ENCODE measurements at places on chromosomes 16 and 17.

DNA sequence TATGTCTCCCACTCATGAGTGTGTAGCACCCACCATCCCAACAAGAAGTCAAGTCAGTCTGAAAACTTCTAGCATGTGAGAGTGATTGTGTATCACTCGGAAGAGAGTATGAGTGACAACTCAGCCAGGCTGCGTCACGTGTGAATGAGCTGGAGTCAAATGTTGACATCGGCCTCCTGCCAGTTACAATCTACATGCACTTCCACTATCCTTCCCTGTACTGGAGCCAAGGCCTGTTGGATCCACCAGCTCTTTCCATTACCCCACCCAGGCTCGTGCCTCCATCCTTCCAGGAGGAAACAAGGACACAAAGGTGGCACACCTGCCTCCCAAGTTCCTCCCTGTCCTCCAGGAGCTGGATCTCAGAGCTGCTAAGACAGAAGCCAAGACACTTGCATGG is 64.5 kb downstream of the ASIC2 start:
- DNase-seq, result no peak
- H3K27ac ChIP-seq, result no peak overlapping the region
- no peaks in the 10 kb centered on the region for H3K27me3 ChIP-seq
- H3K36me3 ChIP-seq, result no peaks in the 10 kb centered on the region

DNA sequence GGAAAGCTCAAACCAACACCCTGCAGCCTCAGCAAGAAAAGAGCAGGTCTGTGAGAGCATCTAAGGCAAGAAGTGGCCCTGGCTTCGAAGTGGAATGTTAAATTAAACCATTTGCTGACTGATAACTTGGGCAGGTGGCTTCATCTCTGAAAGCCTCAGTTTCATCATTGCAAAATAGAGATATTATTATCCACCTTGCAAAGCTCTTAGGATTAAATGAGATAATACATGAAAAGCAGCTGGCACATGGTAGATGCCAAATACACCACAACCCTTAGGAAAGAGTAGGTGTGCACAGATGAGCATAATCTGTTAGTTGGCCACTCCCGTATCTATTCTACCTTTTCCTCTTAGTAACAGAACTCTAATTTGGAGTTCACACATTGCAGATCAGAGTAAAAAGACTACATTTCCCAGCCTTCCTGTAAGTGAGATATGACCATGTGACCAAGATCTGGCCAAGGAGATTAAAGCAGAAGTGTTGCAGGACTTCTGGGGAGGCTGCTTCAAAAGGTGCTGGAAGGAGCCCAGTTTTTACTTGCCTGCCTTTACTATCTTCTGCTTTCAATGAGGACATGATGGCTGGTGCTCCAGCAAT is 288.7 kb downstream of the SOX9 start:
- no peak overlapping the region for H3K27ac ChIP-seq
- H3K27me3 ChIP-seq, result no peaks in the 10 kb centered on the region
- H3K36me3 ChIP-seq, result no peaks in the 10 kb centered on the region
- H3K4me1 ChIP-seq, result no peaks in the 10 kb centered on the region
- H3K4me3 ChIP-seq, result no peak overlapping the region

DNA sequence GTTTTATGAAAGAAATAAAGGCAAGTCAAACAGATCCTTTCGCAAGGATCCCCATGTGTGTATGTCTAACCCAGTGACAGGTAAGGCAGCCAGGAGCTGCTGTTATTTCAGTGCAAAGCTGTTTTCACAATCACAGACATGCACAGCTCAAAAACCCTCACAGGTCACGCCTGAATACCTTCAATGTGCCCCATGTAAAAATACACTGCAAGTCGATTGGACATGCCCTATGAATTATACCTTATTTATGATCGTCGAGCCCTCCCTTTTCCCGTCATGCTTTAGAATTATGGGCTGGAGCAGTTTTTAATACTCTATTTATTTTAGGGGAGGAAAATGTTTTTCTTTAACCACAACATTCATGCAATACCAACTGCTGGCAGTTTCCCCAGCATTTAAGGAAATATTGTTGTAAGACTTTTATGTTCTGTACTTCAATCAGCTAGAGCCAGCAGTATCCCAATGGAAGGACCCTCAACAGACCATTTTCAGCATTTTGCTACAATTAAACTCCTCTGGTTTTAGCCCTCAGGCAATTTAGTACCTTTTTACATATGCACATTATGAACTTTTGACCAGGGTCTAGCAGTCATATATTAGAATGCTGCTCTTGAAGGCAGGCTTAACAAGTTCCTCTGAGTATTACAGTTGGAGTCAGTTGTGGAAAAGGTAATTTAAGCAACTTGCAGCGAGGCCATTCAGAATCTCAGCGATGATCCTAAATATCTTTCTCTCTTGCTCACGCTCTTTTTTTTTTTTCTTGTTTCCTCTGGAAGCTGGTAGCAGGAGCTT is 362.2 kb downstream of the WWOX start:
- H3K4me3 ChIP-seq, result no peak overlapping the region
- H3K4me1 ChIP-seq, result no peaks in the 10 kb centered on the region
- DNase-seq, result no peak

DNA sequence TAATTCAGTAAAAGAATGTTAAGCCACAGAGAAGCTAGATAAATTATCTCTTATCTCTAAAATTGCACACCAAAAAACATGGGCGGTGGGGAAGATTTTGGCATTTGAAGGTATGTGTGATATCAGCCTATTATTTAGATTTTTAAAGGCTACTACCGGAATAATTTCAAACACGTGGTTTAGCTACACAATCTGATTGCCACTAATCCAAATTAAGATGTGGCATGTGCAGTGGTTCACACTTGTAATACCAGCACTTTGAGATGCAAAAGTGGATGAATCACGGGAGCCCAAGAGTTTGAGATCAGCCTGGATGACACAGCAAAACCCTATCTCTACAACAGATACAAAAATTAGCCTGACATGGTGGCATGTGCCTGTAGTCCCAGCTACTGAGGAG is 584.5 kb downstream of the HS3ST4 start:
- H3K4me1 ChIP-seq, result no peaks in the 10 kb centered on the region
- DNase-seq, result no peak
- no peak overlapping the region for H3K27ac ChIP-seq
- peaks cover 6% of the 10 kb centered on the region for H3K27me3 ChIP-seq
- H3K36me3 ChIP-seq, result no peaks in the 10 kb centered on the region

DNA sequence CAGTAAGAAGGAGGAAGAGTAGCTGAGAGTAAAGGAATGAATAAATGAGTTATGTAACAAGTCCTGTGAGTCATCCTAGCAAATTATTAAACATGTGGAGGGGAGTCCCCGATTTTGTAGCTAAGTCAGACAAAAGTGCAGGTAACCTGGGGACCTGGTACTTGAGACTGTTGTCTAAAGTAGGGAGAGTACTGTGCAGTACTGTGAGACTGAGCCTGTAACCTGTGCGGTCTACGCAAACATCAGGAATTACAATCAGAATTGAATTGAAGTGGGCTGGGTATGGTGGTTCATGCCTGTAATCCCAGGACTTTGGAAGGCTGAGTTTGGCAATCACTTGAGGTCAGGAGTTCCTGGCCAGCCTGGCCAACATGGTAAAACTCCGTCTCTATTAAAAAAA is 35.7 kb downstream of the IKZF3 start:
- no peaks in the 10 kb centered on the region for H3K27me3 ChIP-seq
- peaks cover 64% of the 10 kb centered on the region for H3K36me3 ChIP-seq
- peaks cover 11% of the 10 kb centered on the region for H3K4me1 ChIP-seq

DNA sequence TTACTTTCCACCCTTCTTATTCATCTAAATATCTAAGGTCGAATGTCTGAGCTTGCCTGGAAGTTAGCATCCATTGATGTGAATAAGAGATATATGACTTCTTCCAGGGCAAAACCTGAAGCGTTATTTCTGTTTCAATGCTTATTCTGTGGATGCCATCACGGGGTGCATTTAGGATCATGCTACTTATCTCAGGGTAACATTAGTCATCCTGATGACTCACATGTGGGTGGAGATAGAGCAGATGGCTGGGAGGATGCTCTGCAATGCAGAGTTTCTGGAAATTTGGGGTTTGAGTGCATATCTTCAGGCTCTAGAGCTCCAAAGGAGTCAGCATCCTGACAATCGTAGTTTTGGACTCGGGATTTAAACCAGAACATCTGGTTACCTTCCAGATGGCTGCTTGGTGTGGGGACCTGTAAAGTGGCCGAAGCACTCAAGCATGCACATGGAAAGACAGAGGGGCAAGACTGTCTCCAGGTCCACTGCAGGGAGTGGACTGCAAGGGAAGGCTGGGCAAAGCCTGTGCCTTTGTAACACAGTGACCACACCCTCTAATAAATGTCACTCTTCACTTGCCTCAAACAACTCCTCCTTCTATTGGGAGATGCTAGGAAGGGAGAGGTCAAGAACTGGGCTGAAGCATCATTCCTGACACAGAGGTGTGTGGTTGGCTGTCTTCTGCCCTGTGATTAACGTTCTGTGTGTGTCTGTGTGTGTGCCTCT is 175.2 kb upstream of the SALL1 start:
- no peaks in the 10 kb centered on the region for H3K4me1 ChIP-seq
- no peak overlapping the region for H3K27ac ChIP-seq
- no peaks in the 10 kb centered on the region for H3K27me3 ChIP-seq
- no peak overlapping the region for H3K4me3 ChIP-seq
- no peaks in the 10 kb centered on the region for H3K36me3 ChIP-seq
- no peak for DNase-seq

DNA sequence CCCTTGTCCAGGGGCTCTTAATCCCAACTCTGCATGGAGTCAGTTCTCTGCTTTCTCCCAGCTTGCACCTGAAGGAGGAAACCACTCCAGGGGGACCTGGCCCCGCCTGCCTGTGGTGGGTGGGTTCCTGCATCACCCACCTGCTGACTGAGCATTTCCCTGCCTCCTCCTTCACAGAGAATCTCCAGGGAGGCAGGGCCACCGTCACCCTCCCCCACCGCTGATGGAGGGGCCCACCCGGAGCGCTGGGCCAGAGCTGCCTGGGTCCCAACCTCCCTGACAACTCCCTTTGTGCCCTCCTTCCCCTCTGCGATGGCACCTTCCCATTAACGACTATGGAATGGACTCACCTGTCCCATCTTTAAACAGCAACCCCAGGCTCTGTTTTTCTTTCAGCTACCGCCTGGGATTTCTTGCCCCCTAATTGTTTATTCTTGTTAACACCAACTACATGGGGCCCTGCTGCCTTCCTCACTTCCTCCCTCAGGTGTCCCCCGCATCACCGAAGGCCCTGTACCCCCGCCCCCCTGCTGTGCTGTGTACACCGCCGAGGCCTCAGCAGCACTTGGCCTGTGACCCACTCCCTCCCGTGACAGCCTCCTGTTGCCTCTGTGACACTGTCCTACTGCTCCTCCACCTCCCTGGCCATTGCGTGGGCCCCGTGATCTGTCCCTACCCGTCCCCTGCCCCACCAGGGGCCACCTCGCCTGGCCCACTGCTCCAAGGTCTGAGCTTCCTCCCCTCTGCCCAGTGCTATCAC is 842 bp upstream of the TEDC2 start:
- H3K27ac ChIP-seq, result peak overlapping the region; percentile 92
- no peak for DNase-seq
- peaks cover 18% of the 10 kb centered on the region for H3K4me1 ChIP-seq

DNA sequence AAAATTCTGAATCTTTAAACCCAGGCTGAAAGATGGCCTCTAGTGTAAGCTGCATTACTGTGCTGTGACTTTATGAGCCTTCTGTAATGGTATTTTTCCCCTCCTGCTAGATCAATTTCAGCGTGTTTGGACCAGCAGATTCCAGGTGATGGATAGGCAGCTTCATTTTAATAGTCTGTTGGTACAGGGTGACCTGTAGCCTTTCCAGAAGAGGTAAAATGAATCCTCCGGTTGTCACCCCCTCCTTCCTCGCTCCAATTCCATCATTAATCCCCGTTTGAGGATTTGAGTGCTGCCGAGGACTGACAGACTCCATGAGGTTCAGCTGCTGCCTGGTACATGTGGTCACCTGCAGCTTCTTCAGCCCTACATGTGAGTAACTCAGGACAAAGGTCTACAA is 48.9 kb downstream of the MYH3 start:
- no peaks in the 10 kb centered on the region for H3K27me3 ChIP-seq
- no peak overlapping the region for H3K4me3 ChIP-seq
- no peaks in the 10 kb centered on the region for H3K4me1 ChIP-seq
- no peak overlapping the region for H3K27ac ChIP-seq
- no peaks in the 10 kb centered on the region for H3K36me3 ChIP-seq

- peaks cover 5% of the 10 kb centered on the region for H3K27me3 ChIP-seq
- no peak for DNase-seq
- no peak overlapping the region for H3K27ac ChIP-seq
- H3K4me1 ChIP-seq, result no peaks in the 10 kb centered on the region
- H3K4me3 ChIP-seq, result no peak overlapping the region
These were observed 8.2 kb upstream of the KCNH6 start for GRCh38 chr17:63514974-63515373.

- no peaks in the 10 kb centered on the region for H3K4me1 ChIP-seq
- peaks cover 2% of the 10 kb centered on the region for H3K27me3 ChIP-seq
- no peaks in the 10 kb centered on the region for H3K36me3 ChIP-seq
- DNase-seq, result no peak
These were observed 94.1 kb upstream of the XYLT1 start for GRCh38 chr16:17564856-17565255.

DNA sequence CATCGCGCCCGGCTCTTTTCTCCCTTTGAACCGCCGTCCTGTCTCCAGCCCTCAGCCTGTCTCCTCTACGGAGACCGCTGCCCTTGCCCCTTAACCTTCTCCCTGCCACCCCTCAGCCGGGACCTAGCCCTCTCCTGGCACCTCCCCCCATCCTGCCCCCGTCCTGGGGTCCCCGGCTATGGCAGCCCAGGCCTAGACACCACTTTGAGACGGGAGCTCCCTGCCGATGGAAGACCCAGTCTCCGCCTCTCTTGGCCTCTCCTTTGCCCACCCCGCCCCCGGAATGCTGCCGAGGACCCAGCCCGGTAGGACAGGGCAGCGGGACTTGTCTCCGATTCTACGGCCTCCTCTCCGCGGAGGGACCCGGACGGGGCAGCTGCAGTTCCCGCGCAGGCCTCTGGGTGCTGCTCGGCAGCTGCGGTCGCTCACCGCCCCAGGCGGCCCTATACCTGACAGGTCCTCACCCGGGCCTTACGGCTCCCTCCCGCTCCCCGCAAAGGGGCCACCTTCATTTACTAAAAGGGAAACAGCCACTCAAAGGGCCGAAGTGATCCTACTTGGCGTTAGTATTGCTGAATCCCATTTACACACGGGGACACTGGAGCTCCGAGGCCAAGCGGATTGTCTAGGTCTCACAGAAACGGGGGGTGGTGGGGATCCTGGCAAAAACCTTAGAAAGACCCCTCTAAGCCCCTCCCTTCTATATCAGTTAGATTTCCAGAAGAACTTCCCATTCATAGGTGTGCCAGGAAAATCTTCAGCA is 32.6 kb upstream of the TAC4 start:
- DNase-seq, result peak; percentile 71
- H3K4me1 ChIP-seq, result peaks cover 6% of the 10 kb centered on the region
- no peak overlapping the region for H3K27ac ChIP-seq
- H3K4me3 ChIP-seq, result no peak overlapping the region
- H3K27me3 ChIP-seq, result peaks cover 40% of the 10 kb centered on the region

DNA sequence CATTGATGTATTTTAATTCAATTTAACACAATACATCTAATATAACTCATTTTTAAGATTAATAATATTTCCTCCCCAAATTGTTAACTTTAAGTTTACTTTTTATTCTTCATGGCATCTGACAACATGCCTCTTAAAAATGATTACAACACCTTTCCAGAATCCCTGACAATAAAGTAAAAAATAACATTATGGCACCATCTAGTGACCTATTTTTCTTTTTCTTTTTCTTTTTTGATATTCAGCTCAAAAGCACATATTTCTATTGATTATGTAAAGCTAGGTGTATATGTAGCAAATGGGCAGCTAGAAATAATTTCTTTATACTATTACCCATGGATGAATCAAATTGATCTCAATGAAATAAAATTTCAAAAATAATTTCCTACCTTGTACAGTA is 834.3 kb upstream of the CDH8 start:
- H3K4me1 ChIP-seq, result no peaks in the 10 kb centered on the region
- no peak for DNase-seq
- no peaks in the 10 kb centered on the region for H3K27me3 ChIP-seq
- H3K36me3 ChIP-seq, result no peaks in the 10 kb centered on the region
